Fibroblast of skin of scalp (primary cell): ENCODE measurements at places on chromosomes 16 and 17.

DNA sequence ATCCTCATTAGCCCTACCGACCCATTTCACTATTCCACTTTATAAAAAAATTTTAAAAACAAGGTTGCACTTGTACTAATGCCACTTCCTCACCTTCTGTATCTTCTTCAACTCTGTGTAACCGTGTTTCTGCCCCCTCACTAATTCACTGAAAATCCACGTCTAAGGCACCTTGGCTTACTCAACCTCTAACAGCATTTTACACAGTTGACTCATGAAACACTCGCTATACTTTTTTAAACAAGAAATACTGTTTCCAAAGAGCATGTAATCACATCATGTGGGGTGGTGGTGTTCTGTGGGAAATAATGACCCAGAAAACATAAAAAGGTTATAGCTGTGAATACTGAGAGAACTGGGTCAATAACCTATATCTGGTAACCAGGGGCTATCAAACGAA lies 79.9 kb downstream of the NCOR1 start:
- DNase-seq, result no peak

- DNase-seq, result no peak
Measured at GRCh38 chr17:38745545-38745944, 2.6 kb downstream of the PCGF2 start.

DNA sequence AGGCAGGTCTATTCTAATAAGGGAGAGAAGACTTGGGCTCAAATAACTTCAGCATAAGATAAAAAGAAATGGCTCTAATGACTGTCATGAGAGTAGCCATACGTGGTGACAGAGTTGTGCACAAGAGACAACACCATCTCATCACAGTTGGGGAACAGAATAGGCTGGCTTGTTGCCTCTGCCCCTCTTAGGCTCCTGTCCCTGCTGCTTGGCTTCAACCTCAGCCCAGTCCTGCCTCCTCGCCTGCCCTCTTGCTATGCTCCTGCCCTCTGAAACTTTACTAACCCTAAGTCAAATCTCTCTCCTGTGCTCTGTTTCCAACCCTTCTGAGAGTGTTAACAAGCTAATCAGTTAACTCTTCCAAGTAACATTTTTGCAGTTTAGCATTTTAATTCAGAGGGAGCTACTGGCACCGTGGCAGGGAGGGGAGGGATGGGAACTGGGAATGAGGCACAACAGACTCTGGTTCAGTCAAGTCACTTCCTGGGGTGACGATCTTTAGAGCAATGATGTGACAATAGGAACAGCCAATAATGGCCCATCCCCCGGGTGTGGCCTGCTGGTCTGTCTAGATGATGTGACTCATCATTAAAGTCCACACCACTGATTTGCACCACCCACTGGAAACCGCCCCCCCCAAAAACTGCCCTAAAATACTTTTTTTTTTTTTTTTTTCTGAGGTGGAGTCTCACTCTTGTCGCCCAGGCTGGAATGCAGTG lies 35.5 kb downstream of the DNAH17 start:
- DNase-seq, result peak; percentile 61

GRCh38 chr16:86755571-86756006 lies 177.2 kb downstream of the FOXL1 start:
- DNase-seq, result no peak

DNA sequence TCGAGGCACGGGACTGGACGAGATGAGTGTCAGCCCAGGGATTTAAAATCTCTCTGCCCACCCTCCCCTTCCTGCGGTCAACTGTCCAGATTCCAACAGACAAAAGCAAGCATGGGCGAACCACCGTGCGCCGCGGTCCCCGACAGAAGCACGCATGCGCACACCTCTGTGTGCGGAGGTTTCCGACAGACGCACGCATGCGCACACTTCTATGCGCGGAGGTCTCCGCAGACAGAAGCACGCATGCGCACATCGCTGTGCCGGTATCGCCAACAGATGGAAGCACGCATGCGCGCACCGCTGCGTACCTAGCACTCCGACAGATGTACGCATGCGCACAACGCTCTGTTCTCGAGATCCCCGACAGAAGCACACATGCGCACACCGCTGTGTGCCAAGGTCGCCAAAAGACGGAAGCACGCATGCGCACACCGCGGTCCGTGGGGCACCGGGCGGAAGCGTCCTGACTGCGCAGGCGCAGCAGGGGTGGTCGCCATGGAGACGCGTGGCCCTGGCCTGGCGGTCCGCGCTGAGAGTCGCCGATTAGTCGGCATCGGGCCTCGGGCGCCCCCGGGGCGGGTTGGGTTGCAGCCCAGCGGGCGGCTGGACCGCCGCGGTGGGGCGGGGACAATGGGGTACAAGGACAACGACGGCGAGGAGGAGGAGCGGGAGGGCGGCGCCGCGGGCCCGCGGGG lies 57.4 kb upstream of the RPH3AL start:
- DNase-seq, result peak; percentile 98

GRCh38 chr16:78392585-78393195 lies 293.2 kb downstream of the WWOX start:
- no peak for DNase-seq

- no peak for DNase-seq
Measured at GRCh38 chr16:74721716-74722115, 21.1 kb upstream of the MLKL start.

DNA sequence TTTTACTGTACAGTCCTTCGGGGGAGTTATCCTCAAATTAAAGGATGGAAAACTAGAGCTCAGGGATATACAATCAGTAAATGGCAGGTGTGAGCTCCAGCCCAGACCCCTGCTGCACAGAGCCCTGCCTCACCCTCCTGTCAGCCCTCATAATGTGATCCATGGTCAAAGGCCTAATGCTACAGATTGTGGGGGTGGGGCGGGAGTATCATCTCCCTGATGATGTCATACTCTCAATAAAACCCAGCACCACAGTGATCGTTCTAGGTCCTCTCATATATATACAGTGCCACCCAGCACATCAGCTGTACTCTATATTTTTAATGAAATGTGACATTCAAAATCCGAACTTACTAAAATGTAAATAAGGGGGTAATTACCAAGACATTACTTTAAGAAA lies 61.5 kb downstream of the SLC39A11 start:
- peak; percentile 17 for DNase-seq

DNA sequence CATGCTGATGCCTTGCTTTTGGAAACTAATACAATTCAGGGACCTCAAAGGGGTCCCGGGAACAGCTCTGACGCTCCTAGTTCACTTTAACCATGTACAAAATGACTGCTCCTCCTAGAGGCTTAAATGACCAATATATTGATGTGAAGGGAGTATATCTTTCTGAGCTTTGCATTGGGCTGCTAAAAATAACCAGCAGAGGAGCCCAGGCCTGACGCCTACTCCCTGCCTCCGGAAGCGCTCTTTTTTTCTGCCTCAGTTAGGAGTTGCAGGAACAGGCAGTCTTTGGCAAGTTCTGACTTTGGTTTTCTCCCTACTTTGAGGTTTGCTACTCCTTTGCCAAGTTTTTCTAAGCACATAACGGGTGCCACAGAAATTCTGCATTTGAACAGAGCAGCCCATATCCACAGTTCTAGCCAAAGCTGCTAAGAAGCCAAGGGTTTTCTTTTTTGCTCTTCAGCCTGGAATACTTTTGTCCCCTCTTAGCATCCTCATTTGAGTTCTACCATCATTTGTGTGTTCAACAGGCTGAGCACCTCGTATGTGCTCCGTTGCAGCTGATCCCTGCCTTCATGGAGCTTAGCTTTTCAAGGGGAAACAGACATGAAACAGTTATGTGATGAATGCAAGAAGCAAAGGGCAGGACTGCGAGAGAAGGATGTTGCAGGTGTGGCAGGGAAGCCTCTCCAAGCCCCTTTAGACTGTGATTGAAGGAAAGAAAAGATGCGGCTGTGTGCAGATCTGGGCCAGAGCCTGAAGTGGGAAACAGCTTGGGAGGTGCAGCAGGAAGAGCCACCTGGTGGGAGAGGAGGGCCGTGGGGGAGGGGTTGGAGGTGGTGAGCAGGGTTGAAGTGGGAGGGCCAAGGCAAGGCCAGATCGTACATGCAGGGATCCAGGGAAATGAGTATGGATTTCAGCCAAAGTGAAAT lies 2.8 kb upstream of the NAGPA start:
- DNase-seq, result no peak

DNA sequence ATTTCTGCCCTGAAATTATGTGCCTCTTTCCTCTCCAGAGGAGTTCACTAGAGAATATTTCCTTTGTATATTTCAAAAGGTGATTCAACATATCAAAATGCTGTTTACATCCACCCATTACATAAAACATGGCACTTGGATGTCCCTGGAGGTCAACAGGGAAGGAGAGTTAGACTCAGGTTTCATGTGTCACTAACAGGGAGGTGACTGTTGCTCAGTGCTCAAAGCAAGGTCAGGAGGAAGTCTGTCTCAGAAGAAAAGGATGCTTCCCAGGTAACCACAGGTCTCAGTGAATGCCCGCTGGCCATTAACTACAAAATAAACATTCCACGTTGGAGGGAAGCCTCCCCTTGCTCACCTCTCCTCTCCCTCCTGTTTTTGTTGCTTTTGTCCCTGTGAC lies 198.6 kb downstream of the AXIN2 start:
- DNase-seq, result no peak

GRCh38 chr16:30430428-30430970 lies 669 bp upstream of the DCTPP1 start:
- no peak for DNase-seq

DNA sequence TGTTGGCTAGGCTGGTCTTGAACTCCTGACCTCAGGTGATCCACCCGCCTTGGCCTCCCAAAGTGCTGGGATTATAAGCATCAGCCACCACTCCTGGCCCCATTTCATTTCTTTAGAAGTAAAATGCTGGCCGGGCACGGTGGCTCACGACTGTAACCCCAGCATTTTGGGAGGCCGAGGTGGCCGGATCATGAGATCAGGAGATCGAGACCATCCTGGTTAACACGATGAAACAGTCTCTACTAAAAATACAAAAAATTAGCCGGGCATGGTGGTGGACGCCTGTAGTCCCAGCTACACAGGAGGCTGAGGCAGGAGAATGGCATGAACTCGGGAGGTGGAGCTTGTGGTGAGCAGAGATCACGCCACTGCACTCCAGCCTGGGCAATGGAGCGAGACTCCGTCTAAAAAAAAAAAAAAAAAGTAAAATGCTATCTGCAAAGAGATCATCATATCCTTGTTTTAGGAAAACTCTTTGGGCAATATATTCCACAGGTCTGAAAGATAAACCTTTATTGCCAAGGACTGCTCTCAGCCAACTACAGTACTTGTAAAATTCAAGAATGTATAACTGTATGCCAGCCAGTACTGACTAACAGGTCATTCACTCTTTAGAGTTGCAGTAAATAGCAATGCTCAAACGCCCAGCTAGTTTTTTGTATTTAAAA lies 3.8 kb downstream of the GJC1 start:
- DNase-seq, result no peak

GRCh38 chr17:42061646-42062487 lies 11.5 kb upstream of the C17orf113 start:
- DNase-seq, result no peak
